ENCODE measurements at places on chromosomes 5 and 9.

DNA sequence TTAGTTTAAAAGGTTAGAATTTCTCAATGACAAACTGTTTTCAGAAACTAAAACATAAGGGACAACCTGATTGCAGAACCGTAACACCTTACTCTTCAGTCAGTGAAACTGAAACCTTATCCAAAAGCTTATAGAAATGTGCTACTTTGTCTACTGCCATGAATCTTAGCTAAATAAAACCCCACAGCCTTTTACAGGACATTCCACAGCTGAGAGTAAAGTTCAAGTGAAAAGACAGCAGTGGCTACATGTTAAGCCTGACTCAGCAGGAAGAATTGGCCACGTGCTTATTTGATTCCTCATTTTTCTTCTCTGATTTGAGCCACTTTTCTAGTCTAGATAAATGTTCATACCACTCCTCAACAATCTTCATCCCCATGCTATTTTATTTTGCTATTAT is 278.7 kb upstream of the ISL1 start:
- no peak for DNase-seq

DNA sequence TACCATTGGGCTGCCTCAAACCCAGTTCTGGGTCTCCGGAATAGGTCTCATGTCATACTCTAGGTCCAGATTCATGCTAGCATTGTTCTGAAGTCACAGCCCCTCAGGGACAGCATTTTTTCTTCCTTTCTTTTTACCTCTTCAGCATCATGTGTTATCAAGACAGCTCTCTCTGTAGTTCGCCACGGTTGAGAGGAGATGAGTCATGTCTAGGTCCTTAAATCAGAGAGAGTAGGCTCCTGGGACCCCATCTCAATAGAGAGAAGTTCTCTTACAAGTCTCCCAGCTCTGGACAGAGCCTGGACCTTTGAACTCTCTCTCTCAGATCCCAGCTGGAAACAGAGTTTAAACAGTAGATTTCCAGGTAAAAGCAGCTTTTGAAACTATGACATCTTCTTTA is 332.4 kb upstream of the CD180 start:
- no peak for DNase-seq

DNA sequence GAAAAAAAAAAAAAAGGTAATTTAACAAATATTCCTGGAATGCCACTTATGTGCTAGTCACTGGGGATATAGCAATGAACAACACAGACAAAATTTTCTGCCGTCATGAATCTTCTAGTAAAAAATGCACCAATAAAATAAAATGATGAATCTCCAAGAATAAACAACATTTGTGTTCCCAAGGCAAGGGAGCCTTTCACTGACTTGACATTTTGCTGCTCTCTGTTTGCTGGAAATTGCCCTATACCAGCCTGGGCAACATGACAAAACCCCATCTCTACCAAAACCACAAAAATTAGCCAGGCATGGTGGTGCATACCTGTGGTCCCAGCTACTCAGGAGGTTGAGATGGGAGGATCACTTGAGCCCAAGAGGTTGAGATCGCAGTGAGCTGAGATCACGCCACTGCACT is 64.5 kb upstream of the ERBIN start:
- DNase-seq = no peak

GRCh38 chr9:92980085-92980745 is 32.9 kb downstream of the FGD3 start:
- no peak for DNase-seq

DNA sequence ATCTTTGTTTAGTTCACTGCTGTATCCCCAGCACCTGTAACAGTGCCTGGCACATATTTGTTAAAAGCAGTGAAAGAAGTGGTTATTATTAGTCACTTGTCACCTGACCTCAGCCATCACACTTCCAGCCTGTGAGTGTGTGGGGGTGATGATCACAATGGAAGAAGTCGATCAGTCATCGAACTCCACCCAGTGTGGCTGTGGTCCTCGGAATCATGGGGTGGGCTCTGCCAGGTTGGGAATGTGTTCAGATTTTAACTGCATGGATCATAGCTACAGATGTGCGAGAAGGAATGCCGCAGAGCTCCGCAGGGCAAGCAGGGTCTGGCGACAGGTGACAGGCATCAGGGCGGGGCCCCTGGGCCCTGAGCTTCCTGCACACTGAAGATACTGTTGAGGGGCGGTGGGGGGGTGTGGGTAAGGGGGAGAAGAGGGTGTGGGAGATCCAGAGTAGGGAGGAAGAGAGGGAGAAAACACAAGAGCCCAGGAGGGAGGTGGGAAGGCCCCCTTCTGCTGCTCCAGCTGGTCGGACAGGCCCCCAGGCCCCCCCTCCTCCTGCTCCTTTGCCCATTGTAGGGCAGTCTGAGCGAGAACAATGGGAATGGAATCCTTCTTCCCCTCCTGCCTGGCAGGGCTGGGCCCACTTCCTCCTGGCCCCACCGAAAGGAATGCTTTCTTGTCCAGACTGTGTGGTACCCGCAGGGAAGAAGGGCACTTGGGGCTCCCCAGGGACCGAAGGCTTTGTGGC is 89.6 kb downstream of the SPRY4 start:
- DNase-seq = no peak

DNA sequence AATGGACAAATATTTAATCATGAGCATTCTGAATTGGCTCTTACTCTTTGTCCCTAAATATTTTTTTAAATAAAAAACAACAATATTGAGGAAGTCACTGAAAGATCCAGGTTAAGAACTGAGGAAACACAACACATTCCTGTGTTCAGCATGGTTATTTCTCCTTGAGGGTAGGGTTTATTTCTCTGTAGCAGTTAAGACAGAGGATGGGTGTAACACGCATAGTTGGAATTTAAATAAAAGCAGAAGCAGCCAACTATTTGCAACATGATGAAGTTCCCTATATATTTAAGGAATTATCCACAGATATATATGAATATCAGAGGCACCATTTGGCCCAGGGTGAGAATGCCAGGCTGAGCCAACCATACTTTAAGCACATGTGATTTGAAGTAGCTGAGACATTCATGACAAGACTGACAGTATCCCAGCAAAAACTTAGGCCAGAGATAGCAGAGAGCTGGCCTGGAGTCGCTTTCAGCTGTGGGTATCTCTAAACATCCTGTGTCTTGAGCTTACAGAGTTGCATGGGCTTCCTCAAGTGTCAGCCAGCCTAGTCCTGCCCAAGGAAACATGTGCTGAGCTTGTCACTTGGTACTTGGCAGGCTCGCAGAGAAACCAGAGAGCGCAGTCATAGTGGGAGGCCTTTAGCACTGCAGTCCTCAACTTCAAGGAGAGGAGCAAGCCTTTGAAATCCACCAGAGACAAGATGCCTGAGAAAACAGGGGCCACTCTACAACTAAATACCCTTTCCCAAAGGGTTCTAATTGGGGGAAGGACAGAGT is 43.6 kb downstream of the SEMA5A start:
- DNase-seq = no peak

GRCh38 chr5:67030289-67031056 is 166.1 kb downstream of the CD180 start:
- no peak for DNase-seq
